Cardiac muscle cell (in vitro differentiated cells and primary cell): ENCODE measurements at places on chromosomes 5 and 9.
A peak's percentile ranks its signal among the peaks of the same experiment; 100 is the strongest.

DNA sequence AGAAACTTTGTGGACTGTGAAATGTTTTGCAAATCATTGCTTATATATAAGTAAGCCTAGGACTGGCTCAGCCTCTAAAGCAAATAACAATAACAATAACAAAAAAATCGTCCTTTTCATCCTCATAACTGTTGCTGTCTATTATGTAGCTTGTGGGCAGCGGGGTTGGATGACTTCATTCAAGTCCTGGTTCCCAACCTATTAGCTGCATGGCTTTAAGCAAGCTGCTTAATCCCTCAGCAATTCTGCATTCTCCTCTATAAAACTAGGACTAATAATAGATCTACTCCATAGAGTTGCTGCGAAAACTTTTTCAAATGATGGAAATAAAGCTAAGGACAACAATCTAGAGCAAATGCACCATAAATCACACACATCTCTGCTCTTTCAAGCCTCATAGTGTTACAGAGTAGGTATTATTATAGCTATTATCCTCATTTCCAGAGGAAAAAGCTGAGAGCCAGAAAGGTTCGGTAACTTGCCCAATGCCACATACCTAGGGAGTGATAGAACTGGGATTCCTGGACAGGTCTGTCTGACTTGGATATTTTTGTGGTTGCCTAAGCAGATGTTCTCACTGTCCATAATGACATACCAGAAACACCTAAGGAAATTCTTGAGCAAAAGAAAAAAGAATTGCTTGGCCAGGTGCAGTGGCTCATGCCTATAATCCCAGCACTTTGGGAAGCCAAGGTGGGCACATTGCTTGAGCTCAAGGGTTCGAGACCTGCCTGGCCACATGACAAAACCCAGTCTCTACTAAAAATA lies 98.8 kb upstream of the ADRA1B start:
- no peak overlapping the region for H3K27ac ChIP-seq
- DNase-seq, result no peak
- no peak overlapping the region for H3K4me3 ChIP-seq
- no peaks in the 10 kb centered on the region for H3K36me3 ChIP-seq

DNA sequence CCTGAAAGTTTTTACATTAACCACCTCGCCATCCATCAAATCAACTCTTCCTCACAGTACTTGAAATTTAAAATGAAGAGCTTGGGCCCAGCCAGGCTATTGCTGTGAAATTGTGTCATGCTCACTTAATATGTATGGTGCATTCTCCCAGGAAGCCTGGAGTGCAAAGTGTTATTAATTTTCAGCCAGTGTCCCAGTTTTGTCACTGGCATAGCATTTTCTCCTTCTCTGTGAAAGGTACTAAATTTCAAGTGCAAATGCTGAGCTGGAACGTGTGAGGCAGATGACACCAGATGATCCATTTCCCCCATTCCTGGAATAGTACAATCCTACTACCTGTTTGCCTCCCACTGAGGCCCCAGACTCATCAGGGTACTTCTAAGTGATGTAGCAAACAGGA lies 397.6 kb upstream of the ACTBL2 start:
- no peak for DNase-seq
- H3K27ac ChIP-seq, result no peak overlapping the region
- H3K36me3 ChIP-seq, result no peaks in the 10 kb centered on the region
- no peaks in the 10 kb centered on the region for H3K27me3 ChIP-seq
- H3K4me1 ChIP-seq, result peaks cover 5% of the 10 kb centered on the region

- peak; percentile 23 for DNase-seq
- H3K27ac ChIP-seq, result no peak overlapping the region
- H3K4me3 ChIP-seq, result peak overlapping the region; percentile 62
- peaks cover 47% of the 10 kb centered on the region for H3K4me1 ChIP-seq
Observed at GRCh38 chr5:129098488-129099183, 4.1 kb downstream of the ISOC1 start.

- DNase-seq, result no peak
- H3K27ac ChIP-seq, result no peak overlapping the region
- H3K27me3 ChIP-seq, result no peaks in the 10 kb centered on the region
- no peaks in the 10 kb centered on the region for H3K4me1 ChIP-seq
- no peak overlapping the region for H3K4me3 ChIP-seq
Observed at GRCh38 chr9:115914291-115914690, 239.3 kb upstream of the PAPPA start.

- DNase-seq, result no peak
- no peaks in the 10 kb centered on the region for H3K27me3 ChIP-seq
- H3K4me1 ChIP-seq, result no peaks in the 10 kb centered on the region
- H3K36me3 ChIP-seq, result peaks cover 6% of the 10 kb centered on the region
- no peak overlapping the region for H3K4me3 ChIP-seq
Observed at GRCh38 chr5:141521244-141521781, 32.4 kb downstream of the PCDHGC5 start.

GRCh38 chr9:136545965-136546696 lies at the start of gene NOTCH1:
Gene NOTCH1, minus strand, starts transcription at chr9:136546048. Its CDS starts 262 bp downstream, at chr9:136545786.
- no peaks in the 10 kb centered on the region for H3K27me3 ChIP-seq
- H3K36me3 ChIP-seq, result no peaks in the 10 kb centered on the region
- H3K4me1 ChIP-seq, result peaks cover 12% of the 10 kb centered on the region
- peak within 1 kb of the TSS; percentile 70 for H3K27ac ChIP-seq
- DNase-seq, result peak; percentile 96

DNA sequence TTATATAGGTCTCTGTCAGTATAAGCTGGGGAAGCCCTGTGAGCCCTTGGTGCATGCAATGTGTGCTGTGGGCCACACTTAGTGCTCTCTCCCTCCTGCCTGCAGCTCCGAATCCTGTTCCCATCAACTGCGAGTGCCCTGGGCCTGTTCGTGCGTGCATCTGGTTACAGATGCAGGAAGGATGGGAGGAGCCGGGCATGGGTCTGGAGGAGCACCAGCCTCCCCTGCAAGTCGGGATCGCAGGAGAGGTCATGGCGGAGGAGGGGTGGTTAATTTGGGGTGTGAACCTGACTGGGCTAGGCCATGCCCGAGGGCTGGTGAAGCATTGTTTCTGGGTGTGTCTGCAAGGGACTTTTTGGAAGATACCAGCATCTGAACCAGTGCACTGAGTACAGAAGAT lies 274.6 kb upstream of the IRX4 start:
- no peaks in the 10 kb centered on the region for H3K4me1 ChIP-seq
- no peaks in the 10 kb centered on the region for H3K27me3 ChIP-seq
- H3K36me3 ChIP-seq, result no peaks in the 10 kb centered on the region
- DNase-seq, result no peak

GRCh38 chr5:162128117-162128516 lies 60.5 kb downstream of the GABRG2 start:
- no peaks in the 10 kb centered on the region for H3K4me1 ChIP-seq
- H3K36me3 ChIP-seq, result no peaks in the 10 kb centered on the region
- H3K4me3 ChIP-seq, result no peak overlapping the region
- H3K27ac ChIP-seq, result no peak overlapping the region
- no peak for DNase-seq

- peaks cover 46% of the 10 kb centered on the region for H3K27me3 ChIP-seq
- H3K4me3 ChIP-seq, result no peak overlapping the region
- H3K27ac ChIP-seq, result no peak overlapping the region
Observed at GRCh38 chr9:26687421-26687820, 205.2 kb downstream of the CAAP1 start.

- no peaks in the 10 kb centered on the region for H3K27me3 ChIP-seq
- H3K27ac ChIP-seq, result no peak overlapping the region
- peak; percentile 94 for DNase-seq
- H3K36me3 ChIP-seq, result no peaks in the 10 kb centered on the region
Observed at GRCh38 chr9:115690786-115691496, 462.6 kb upstream of the PAPPA start.

- H3K4me1 ChIP-seq, result no peaks in the 10 kb centered on the region
- no peak for DNase-seq
- H3K4me3 ChIP-seq, result no peak overlapping the region
Observed at GRCh38 chr5:33480876-33481275, 40.1 kb downstream of the TARS1 start.

GRCh38 chr9:131530546-131530919 lies 530 bp downstream of the UCK1 start:
- no peak overlapping the region for H3K27ac ChIP-seq
- H3K36me3 ChIP-seq, result peaks cover 12% of the 10 kb centered on the region
- peaks cover 5% of the 10 kb centered on the region for H3K4me1 ChIP-seq
- H3K27me3 ChIP-seq, result no peaks in the 10 kb centered on the region
- DNase-seq, result peak; percentile 50
- peak overlapping the region; percentile 92 for H3K4me3 ChIP-seq

DNA sequence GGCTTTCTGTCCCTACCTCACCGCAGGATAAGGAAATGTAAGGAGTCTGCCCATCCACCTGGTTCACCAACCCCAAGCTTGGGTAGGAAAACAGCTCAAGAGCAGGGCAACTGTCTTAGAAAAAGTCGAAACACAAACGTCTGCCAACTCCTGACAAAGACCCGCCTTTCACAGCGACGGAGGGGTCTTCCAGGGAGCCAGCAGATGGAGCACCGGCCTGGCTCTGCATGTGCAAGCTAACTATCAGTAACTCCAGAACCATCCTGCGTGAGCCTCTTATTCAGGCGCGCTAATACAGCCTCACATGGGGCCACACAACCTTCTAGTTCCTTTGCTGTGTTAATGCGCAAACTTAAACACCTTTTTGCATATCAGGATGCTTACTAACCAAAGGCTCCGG lies 26.9 kb downstream of the CAMSAP1 start:
- H3K4me3 ChIP-seq, result no peak overlapping the region
- no peaks in the 10 kb centered on the region for H3K4me1 ChIP-seq
- no peak for DNase-seq
- H3K27ac ChIP-seq, result no peak overlapping the region
- no peaks in the 10 kb centered on the region for H3K36me3 ChIP-seq
- H3K27me3 ChIP-seq, result no peaks in the 10 kb centered on the region

DNA sequence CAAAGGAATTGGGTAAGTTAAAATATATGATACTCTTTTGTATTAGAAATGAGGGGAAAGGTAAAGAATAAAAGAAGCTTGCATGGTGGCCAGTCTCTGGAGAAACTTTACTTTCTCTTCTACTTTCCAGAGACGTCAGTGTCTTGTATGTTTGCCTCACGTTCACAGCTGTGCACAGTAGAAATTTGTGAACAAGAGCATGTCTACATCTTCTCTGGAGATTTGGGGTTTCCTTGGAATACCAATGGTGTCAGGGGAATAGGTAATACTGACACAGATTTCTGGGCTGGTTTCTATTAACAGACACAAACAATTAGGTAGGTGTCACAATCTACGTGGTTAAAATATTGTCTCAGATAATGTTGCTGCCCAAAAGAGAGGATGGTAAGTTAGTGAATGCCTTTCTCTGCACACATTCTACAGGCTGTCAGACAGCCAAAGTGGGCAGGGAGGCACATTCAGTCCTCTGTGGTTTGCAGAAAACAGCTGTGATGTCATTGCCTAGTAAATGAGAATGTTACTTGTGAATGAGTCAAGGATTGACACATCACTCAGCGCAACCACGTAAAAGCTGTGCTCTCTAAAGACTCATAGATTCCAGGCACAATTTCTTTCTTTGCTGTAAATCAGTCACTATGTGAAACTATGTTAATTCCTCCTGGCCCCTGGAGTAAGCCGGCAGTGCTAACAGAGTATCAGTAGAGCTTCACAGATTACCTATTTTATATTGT lies 397.1 kb downstream of the MAN2A1 start:
- no peaks in the 10 kb centered on the region for H3K36me3 ChIP-seq
- peaks cover 3% of the 10 kb centered on the region for H3K4me1 ChIP-seq
- peak; percentile 85 for DNase-seq
- no peaks in the 10 kb centered on the region for H3K27me3 ChIP-seq
